Smooth muscle cell of the coronary artery (primary cell): ENCODE measurements at places on chromosomes 1 and 21. TPM values are rescaled to one million over a fixed set of nuclear protein-coding genes. Genes with fewer than 3 reads are reported as not detected.

CRABP2 gene
- 5.0 and 87.6 TPM in 2 replicates for total RNA-seq

SPRR2F gene
- not detected in 2 replicates for total RNA-seq

TDRKH gene
- total RNA-seq, result 0.47 and 2.0 TPM in 2 replicates

SRSF11 gene
- 73.0 and 100 TPM in 2 replicates for total RNA-seq

UTS2 gene
- not detected in 2 replicates for total RNA-seq

MAP10 gene
- total RNA-seq, result 0.75 and 0.94 TPM in 2 replicates

PDE9A gene
- total RNA-seq, result 0.12 and 1.7 TPM in 2 replicates

NAV1 gene
- total RNA-seq, result 6.9 and 26.6 TPM in 2 replicates

TRPM2 gene
- under 0.01 TPM in 1 of 2 replicates, not detected in the other for total RNA-seq

CSF3R gene
- total RNA-seq, result not detected in 2 replicates

PROX1 gene
- total RNA-seq, result under 0.01 and 0.30 TPM in 2 replicates
